ENCODE measurements at places on chromosomes 3 and 15. TPM values are rescaled to one million over a fixed set of nuclear protein-coding genes. Genes with fewer than 3 reads are reported as not detected.

The C3orf20 gene
- 0.28 TPM for total RNA-seq

The PFN2 gene
- total RNA-seq = 32.2 TPM

The CPLX3 gene
- not detected for total RNA-seq

The SLC12A8 gene
- total RNA-seq = 8.7 TPM

The FRG2C gene
- total RNA-seq = not detected

The ITIH3 gene
- 2.8 TPM for total RNA-seq

The TMEM45A gene
- total RNA-seq = 6.8 TPM

The C15orf62 gene
- not detected for total RNA-seq

The C3orf52 gene
- 39.1 TPM for total RNA-seq

The STAC gene
- total RNA-seq = 0.75 TPM

The CCR3 gene
- not detected for total RNA-seq

The TMC3 gene
- 0.32 TPM for total RNA-seq

The BFSP2 gene
- total RNA-seq = not detected

The ISLR gene
- total RNA-seq = 57.8 TPM

The DUOX2 gene
- 0.47 TPM for total RNA-seq

The ASB14 gene
- not detected for total RNA-seq

The SETMAR gene
- total RNA-seq = 30.3 TPM

The LARP6 gene
- total RNA-seq = 56.6 TPM

The SMAD6 gene
- total RNA-seq = 15.6 TPM

The FBLN2 gene
- 156 TPM for total RNA-seq

The SLC51B gene
- not detected for total RNA-seq

The NAA50 gene
- 185 TPM for total RNA-seq

The PPP1R2 gene
- 44.4 TPM for total RNA-seq

The ZIC4 gene
- not detected for total RNA-seq

The IL17RC gene
- total RNA-seq = 59.7 TPM

The FAM3D gene
- not detected for total RNA-seq

Measured in omental fat pad (tissue), 4 donors.